Stimulated activated CD8-positive, alpha-beta memory T cell treated with anti-CD3 and anti-CD28 coated beads, Interleukin-12 subunit alpha, Interleukin-12 subunit beta, amount 100 ng/mL, for 1 hour (primary cell): ENCODE measurements at places on chromosomes 12 and 14.

DNA sequence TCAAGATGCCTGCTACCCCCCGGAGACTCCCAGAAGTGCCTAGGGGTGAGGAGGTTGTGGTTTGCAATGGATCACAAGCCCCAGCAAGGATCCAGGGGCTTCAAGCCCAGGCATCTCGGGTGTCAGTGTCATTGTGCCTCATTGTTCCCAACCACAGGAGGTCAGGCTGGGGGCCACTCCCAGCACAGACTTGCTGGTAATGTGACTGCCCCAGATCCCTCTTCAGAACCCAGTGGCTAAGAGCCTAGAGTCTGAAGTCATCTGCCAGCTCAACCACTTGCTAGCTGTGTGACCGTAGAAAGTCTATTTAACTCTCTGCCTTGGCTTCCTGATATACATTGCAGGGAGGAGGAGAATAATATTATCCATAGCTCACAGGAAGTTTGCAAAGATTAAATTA, 7.7 kb upstream of the ASB2 start:
- DNase-seq = no peak

DNA sequence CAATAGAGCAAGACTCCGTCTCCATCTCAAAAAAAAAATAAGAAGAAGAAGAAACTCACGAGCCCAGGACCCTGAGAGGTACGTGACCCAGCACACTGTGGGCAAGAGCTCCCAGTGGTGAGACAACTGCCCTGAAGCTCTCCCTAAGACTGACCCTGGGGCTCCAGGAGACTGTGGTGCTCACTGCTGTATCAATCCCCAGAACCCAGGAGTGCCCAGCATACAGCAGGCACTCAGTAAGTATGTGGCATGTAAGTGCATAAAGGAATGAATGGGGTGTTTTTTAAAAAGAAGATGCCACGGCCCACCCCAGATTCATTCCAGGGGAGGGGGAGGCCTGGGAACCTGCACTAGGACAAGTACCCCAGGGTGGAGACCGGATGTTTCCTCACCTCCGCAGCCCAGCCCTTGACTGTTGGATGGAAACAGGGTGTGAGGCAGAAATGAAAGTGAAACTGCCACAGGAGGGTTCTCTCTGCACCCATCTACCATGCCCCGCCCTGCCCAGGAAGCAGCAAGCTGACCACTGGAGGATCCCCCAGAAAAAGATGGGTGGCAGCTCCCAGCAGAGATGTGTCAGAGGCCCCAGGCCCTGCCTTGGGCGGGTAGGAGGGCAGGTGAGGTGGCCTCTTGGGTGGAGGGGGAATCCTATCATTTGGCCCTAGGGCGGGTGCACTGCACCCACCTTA, 12.2 kb downstream of the ITPK1 start:
- peak; percentile 47 for DNase-seq

GRCh38 chr12:75913502-75914351, 117.8 kb downstream of the PHLDA1 start:
- DNase-seq = no peak

DNA sequence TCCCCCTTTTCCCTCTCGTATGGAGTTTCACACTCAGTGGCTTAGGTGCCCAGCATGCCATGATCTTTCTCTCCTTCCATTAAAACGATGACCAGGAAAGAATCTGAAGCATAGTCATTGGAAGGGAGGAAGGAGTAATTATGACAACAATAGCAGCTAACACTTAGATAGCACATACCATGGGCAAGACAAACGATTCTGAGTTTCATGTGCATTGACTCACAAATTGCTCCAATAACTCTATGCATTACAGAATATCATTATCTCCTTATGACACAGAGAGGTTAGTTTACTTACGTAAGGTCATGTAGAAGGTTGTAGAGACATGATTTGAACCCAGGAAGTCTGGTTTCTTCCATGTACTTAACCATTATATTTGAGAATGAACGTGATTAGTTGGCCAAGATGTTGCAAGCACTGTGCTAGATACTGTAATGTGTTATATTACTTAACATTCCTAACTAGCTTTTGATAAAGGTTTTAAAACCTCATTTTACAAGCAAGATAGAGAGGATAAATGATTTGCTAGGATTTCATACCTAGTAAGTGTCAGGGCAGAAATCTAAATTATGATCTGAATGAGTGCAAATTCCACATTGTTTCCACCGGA, 162.4 kb downstream of the CAND1 start:
- DNase-seq = no peak

DNA sequence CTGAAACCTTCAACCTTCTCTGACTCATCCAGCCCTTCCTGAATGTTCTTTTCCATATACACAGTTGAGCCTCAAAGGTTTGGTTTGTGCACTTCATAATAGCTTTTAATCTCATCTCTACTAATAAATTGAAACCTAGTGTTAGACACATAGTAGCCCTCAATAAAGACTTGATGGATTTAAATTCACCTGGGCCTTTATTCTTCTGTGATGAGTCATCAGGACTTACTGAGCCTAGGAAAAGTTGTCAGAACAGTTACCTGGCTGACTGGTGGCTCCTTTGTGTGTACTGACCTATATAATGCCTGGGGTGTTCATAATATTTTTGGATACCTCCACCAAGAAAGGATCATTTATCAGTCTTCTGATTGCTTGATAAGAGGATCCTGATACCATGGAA, 86.4 kb upstream of the NTF3 start:
- DNase-seq = no peak

GRCh38 chr14:88955455-88955854, 131.0 kb downstream of the TTC8 start:
- no peak for DNase-seq

GRCh38 chr14:99189201-99189801, 82.7 kb downstream of the BCL11B start:
- no peak for DNase-seq

DNA sequence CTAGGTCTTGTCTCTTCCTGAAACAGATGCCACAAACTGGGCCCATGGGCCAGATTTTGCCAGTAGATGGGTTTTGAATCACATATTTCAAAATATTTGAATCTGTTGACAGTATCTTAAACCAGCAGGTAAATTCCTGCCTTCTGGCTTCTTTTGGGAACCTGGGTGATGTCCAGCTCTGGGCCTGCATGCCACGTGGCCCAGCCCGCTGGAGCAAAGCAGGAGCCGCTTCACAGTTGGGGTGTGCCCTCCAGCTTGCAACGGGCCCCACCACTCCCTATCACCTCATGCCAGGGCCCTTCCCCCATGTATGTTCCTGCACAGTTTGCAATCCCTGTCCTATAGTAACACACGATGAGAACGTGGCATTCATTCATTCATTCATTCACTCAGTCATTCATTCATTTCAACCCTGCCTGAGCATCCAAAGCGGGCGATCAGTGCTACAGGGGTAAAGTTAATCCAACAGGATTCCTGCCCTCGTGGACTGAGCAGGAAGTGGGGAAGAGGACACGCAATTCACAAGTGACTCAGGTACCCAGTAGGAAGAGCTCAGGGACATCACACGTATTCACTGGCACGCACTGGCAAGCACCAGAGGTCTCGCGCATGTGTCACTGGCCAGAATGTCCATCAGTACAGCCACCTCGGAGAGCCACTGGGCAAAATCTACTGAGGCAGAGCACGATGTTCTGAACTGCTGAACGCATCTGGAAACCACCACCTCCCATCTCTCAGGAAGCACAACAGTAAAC, 27.8 kb downstream of the SCARB1 start:
- no peak for DNase-seq

DNA sequence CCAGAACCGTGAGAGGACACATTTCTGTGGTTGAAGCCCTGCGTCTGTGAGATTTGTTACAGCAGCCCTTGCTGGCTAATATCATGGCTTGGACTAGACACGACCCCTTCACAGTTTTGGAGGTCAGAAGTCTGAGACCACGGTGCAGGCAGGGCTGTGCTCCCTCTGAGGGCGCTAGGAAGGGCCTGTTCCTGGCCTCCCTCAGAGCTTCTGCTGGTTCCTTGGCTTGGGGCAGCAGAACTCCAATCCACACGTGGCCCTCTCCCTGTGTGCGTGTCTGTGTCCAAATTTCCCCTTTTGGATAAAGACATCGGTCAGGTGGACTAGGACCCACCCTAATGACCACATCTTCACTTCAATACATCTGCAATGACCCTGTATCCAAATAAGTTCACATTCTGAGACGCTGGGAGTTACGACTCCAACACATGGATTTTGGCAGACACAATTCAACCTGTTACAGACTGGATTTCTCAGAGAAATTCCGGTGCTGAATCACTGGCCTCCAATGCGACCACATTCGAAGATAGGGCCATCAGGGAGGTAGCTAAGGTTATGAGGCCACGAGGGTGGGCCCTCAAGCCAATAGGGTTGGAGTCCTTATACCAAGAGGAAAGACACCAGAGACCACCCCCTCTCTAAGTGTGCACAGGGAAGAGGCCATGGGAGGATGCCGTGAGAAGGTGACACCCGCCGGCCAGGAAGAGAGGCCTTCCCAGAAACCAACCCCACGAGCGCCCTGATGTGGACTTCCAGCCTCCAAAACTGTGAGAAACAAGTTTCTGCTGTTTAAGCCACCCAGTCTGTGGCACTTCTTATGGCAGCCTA, 43.6 kb upstream of the PPP2R5C start:
- no peak for DNase-seq

- DNase-seq = no peak
These were observed 32.9 kb downstream of the ESRRB start for GRCh38 chr14:76408877-76409276.

- DNase-seq = no peak
These were observed 10.8 kb upstream of the TCTN2 start for GRCh38 chr12:123659996-123660727.

GRCh38 chr12:104805186-104805585, 152.9 kb downstream of the SLC41A2 start:
- DNase-seq = no peak

GRCh38 chr12:23813206-23813605, 136.3 kb downstream of the SOX5 start:
- DNase-seq = no peak

- no peak for DNase-seq
These were observed 192.3 kb downstream of the ANO6 start for GRCh38 chr12:45407981-45408728.

GRCh38 chr12:104342147-104342546, 38.6 kb downstream of the EID3 start:
- no peak for DNase-seq

DNA sequence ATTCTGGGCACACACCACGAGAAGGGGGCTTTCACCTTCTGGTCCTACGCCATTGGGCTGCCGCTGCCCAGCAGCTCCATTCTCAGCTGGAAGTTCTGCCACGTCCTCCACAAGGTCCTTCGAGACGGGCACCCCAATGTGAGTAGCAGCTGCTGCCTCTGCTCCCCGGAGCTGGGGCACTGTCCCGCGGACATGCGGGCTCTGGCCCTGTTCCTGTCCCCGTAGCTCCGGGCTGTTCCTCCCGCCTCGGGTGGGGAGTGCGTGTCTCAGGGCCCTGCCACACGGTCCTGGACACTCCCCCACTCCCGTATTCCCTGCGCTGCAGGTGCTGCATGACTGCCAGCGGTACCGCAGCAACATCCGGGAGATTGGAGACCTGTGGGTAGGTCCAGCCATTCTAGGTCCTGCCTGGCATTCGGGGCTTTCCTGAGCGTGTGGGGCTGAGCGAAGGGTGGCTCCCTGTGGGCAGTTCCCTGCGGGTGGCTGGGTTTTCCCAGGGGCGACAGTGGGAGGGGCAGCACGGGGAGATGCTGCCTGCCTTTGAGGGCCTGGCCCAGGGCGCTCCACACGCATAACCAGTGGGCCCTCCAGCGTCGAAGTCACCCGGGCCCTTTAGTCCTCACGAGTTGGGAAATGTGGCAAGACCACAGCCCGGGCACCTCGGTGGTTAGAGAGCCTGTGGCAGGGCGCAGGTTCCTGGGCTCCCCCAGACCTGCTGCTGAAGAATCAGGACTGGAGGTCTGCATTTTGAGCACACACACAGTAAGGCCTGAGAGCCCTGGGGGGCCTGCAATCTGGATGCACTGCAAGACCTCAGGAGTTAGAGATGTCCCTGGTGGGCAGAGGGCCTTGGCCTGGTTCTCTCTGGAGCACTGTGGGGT, 13.5 kb downstream of the HIP1R start:
- DNase-seq = no peak

GRCh38 chr12:107344035-107344808, 250.9 kb upstream of the CRY1 start:
- DNase-seq = no peak

- DNase-seq = no peak
These were observed 92.9 kb downstream of the KCNC2 start for GRCh38 chr12:75116646-75117198.

GRCh38 chr12:23221066-23221465, 596.1 kb downstream of the ETNK1 start:
- DNase-seq = no peak

DNA sequence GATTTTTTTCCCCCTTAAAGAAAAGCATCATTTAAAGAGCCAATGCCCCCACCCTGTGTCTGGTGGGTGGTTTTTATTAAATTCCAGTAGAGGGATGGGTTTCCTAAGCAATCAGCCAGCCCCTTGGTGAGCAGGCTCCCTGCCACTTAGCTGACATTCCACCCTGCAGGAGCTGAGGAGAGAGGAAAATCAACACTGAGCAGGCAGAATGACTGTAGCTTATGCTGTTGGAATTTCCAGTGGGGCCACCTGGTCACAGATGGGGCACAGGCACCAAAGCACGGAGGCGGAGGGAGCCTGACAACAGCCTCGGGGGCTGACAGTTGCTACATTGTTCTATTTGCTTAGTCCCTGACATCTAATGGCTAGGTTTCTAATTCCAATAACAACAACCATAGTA, 127.7 kb downstream of the TMEM30B start:
- no peak for DNase-seq

- no peak for DNase-seq
These were observed 296.2 kb upstream of the PPFIA2 start for GRCh38 chr12:82055391-82055790.

DNA sequence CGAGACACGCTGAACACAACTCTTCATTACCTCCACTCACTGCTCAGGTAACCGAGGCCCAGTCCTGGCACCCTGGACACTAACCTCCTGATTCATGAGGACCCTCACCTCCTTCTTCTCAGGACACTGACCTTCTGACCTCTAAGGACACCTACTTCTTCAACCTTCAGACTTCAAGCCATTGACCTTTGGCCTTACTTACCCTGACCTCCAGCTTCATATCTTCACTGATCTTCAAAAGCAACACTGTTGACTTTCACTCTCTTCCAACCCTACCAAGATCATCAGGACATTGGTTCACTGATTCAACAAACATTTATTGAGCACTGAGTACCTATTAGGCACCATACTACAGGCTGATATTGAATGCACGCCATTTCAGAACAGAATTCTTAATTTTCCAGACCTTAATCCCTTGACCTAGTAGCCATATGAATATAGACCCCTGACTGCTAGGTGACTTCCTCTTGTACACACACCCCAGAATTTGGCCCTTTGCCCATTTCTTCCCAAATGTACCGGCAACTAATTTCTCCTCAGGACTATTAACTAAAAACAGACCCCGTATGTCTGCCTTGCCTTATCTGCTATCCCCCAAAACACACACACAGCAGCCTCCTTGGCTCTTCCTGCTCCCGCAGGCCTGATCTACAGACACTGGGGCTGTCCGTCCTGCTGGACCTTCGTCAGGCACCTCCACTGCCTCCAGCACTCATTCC, 5.8 kb downstream of the ARHGEF40 start:
- no peak for DNase-seq

GRCh38 chr12:94831081-94831751, 172.3 kb downstream of the NDUFA12 start:
- DNase-seq = no peak

GRCh38 chr12:106273491-106273890, 25.7 kb upstream of the CKAP4 start:
- no peak for DNase-seq
